HFFc6 (cell line): ENCODE measurements at places on chromosomes 5 and 9.
A peak's percentile ranks its signal among the peaks of the same experiment; 100 is the strongest.

GRCh38 chr5:143782588-143783386, 29.2 kb upstream of the HMHB1 start:
- no peak overlapping the region for H3K4me3 ChIP-seq
- peak overlapping the region; percentile 4; the same call in 1 of the 2 replicates for H3K27ac ChIP-seq
- H3K36me3 ChIP-seq: no peaks in the 10 kb centered on the region
- no peak for DNase-seq
- H3K4me1 ChIP-seq: peaks cover 23% of the 10 kb centered on the region

DNA sequence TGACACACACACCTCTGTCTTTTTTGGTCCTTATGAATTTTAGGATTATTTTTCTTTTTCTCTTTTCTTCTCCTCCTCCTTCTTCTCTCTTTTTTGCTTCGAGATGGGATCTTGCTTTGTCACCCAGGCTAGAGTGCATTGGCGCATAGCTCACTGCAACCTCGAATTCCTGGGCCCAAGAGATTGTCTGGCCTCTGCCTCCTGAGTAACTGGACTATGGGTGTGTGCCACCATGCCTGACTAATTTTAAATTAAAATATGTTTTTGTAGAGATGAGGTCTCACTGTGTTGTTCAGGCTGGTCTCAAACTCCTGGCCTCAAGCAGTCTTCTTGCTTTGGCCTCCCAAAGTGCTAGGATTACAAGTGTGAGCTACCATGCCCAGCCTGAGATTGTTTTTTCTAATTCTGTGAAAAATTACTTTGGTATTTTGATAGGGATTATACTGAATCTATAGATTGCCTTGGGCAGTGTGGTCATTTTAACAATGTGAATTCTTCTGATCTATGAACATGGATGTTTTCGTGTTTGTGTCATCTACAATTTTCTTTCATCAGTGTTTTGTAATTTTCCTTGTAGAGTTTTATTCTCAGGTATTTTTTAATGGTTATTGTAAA, 7.7 kb downstream of the AHRR start:
- peaks cover 79% of the 10 kb centered on the region for H3K4me1 ChIP-seq
- H3K36me3 ChIP-seq: peaks cover 30% of the 10 kb centered on the region
- H3K27ac ChIP-seq: peak overlapping the region; percentile 85

- DNase-seq: no peak
- no peaks in the 10 kb centered on the region for H3K36me3 ChIP-seq
- no peaks in the 10 kb centered on the region; the same call in none of the 2 replicates for H3K27me3 ChIP-seq
- no peak overlapping the region for H3K4me3 ChIP-seq
- no peaks in the 10 kb centered on the region for H3K4me1 ChIP-seq
- no peak overlapping the region for H3K27ac ChIP-seq
These were observed 552.4 kb upstream of the DAB2 start for GRCh38 chr5:39977066-39977655.

- peaks cover 6% of the 10 kb centered on the region for H3K4me1 ChIP-seq
- no peaks in the 10 kb centered on the region; the same call in 1 of the 2 replicates for H3K36me3 ChIP-seq
- no peaks in the 10 kb centered on the region for H3K27me3 ChIP-seq
These were observed 27.4 kb downstream of the OXCT1 start for GRCh38 chr5:41842777-41843176.

DNA sequence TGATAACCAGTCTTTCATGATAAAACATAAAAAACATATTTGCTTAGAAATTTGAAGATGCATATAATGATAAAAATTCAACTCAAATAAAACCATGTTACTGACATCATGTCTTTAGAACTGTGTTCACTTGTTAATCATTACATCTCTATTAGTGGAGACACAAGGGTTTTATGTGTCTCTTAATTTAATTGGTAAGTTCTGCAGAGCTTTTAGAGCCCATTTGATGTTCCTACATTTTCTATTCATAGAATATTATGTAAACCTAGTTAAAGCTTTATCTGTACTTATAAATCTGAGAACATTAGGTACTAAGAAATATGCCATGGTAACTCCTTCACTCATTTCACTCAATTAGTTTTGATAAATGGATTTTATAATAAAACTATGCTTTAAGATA, 285.4 kb downstream of the SLCO4C1 start:
- H3K4me3 ChIP-seq: no peak overlapping the region
- no peak for DNase-seq
- H3K4me1 ChIP-seq: no peaks in the 10 kb centered on the region
- no peaks in the 10 kb centered on the region for H3K36me3 ChIP-seq
- H3K27ac ChIP-seq: no peak overlapping the region
- H3K27me3 ChIP-seq: no peaks in the 10 kb centered on the region

GRCh38 chr9:10774051-10774450, 161.2 kb upstream of the PTPRD start:
- H3K36me3 ChIP-seq: no peaks in the 10 kb centered on the region; the same call in 1 of the 2 replicates
- H3K27ac ChIP-seq: no peak overlapping the region
- no peaks in the 10 kb centered on the region for H3K27me3 ChIP-seq
- no peak for DNase-seq
- H3K4me1 ChIP-seq: no peaks in the 10 kb centered on the region

- peaks cover 50% of the 10 kb centered on the region for H3K4me1 ChIP-seq
- H3K27ac ChIP-seq: peak overlapping the region; percentile 40; the same call in 1 of the 2 replicates
- peak overlapping the region; percentile 66 for H3K4me3 ChIP-seq
- H3K27me3 ChIP-seq: no peaks in the 10 kb centered on the region; the same call in 1 of the 2 replicates
- peak; percentile 12 for DNase-seq
- H3K36me3 ChIP-seq: no peaks in the 10 kb centered on the region
These were observed 81.2 kb downstream of the ALDH1A1 start for GRCh38 chr9:72871685-72872084.

- H3K27ac ChIP-seq: peak overlapping the region; percentile 100
- peaks cover 78% of the 10 kb centered on the region for H3K4me1 ChIP-seq
- no peak for DNase-seq
- peak overlapping the region; percentile 98; the same call in 1 of the 2 replicates for H3K4me3 ChIP-seq
- peaks cover 4% of the 10 kb centered on the region for H3K27me3 ChIP-seq
- peaks cover 42% of the 10 kb centered on the region for H3K36me3 ChIP-seq
These were observed 49.2 kb downstream of the ANXA2R start for GRCh38 chr5:42990892-42991291.

- no peak for DNase-seq
- peak overlapping the region; percentile 75; the same call in 1 of the 2 replicates for H3K27ac ChIP-seq
- H3K4me3 ChIP-seq: peak overlapping the region; percentile 84
- no peaks in the 10 kb centered on the region for H3K27me3 ChIP-seq
- H3K4me1 ChIP-seq: peaks cover 58% of the 10 kb centered on the region
- peaks cover 6% of the 10 kb centered on the region; the same call in 1 of the 2 replicates for H3K36me3 ChIP-seq
These were observed 1.2 kb downstream of the TEK start for GRCh38 chr9:27110181-27110580.

GRCh38 chr9:104093647-104094533, at the start of gene SMC2:
Gene SMC2 (plus strand): TSS chr9:104094309. CDS start chr9:104095385, 1,076 bp downstream.
- peak within 1 kb of the TSS; percentile 97 for H3K4me3 ChIP-seq
- peak; percentile 83 for DNase-seq
- peaks cover 37% of the 10 kb centered on the region for H3K4me1 ChIP-seq
- peak within 1 kb of the TSS; percentile 99 for H3K27ac ChIP-seq

DNA sequence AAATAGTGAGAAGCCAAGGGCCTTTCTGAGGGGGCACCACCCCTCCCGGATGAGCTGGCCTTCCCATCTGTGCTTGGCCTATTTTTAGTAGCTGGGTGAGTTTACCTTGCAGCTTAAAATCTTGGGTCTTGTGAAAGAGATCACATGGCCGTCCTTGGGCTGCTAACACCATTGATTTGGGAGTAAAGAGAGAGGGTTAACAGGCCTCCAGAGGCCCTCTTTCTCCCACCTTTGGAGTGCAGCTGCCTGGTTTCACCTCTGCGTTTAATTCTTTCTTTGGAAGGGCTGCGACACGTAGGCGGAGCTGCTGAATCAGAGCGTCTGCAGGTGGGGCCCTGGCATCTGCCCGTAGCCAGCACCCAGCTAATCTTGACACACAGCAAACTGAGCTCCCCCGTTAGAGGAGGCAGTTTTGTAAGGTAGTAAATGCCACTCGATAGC, 12.8 kb downstream of the OLFM1 start:
- no peak overlapping the region for H3K27ac ChIP-seq
- no peaks in the 10 kb centered on the region for H3K36me3 ChIP-seq
- H3K27me3 ChIP-seq: peaks cover 14% of the 10 kb centered on the region
- H3K4me1 ChIP-seq: no peaks in the 10 kb centered on the region
- no peak overlapping the region for H3K4me3 ChIP-seq
- no peak for DNase-seq

GRCh38 chr5:167934551-167934971, 356.9 kb upstream of the WWC1 start:
- peaks cover 3% of the 10 kb centered on the region for H3K27me3 ChIP-seq
- no peak overlapping the region for H3K27ac ChIP-seq
- no peak overlapping the region for H3K4me3 ChIP-seq
- H3K4me1 ChIP-seq: peaks cover 23% of the 10 kb centered on the region
- H3K36me3 ChIP-seq: no peaks in the 10 kb centered on the region
